ENCODE measurements at places on chromosomes 4 and X.

DNA sequence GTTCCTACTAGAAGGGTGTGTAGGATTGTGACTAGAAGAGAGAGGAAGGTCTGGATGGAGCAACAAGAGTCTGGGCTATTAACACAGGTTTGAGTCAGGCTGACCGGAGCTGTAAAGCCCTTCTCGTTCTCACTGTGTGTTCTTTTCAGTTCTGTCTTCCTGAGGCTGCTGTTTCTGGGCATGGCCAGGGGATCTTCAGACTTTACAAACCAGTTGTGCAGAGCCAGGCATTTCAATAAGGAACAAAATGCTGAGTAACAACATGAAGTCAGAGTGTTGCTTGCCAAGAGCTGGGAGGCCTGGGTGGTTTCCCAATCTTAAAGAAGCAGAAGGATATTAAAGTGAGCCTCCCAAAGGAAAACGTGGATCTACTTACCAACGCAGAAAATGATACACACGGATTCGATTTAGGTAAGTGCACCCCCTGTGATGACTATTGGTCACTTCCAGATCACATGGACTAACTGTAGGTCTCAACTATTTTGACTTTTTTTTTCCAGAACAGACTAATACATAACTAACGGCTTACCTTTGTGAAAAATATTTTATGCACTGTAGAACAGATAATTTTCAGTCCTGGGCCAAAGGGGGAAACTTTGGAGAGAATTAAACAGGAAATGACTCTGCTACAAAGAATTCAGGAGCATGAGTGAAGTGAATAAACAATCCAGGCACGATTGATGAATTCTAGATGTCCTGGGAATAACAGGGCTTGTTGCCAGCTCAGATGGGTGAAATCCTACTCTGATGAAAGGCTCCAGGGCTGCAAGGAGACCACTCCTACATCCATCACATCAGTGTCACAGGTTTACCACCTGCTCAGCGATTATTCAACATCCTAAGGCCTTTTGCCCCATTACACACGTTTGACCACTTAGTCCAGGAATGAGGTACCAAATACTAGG is 94.5 kb downstream of the ANXA3 start:
- DNase-seq: peak; percentile 95

DNA sequence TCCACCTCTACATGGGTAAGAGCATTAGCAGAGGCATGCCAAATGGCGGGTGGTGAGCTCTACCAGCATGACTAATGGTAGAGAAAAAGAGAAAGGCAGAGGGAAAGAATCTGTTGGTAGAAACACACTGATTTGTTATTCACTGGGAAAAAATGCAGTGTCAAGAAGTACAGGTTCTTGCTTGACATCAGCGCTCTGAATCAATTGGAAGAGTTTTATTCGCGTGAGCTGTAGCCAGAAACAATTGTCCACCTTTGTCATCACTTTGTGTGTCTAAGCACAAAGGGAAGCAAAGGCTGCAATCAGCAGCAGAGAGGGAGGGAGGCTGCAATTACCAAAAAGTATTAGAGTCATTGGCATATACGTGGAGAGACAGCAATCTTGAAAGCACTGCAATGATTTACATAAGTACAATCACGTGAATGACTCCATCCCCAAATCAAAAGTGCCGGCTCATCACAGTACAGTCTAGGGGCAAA is 67.7 kb upstream of the HS3ST1 start:
- peak; percentile 37 for DNase-seq

DNA sequence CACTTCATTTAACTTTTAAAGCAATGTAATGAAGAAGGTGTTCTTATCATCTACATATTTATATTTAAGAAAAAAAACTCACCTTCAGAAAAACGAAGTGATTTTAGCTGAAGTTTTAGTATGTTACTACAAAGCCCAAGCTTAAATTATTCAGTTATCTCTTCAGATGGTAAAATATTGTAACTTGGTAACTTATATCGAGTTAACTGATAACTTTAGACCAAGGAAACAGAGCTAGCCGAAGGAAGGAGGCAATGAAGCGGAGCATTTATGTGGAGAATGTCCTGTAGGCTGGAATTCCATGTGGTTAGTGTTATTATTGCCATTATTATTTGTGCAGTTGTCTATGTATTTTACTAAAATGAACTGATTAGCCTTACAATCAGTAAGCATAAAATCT is 1102.1 kb upstream of the LCORL start:
- DNase-seq: no peak

GRCh38 chr4:108172231-108172752 is 3.6 kb upstream of the LEF1 start:
- no peak for DNase-seq

DNA sequence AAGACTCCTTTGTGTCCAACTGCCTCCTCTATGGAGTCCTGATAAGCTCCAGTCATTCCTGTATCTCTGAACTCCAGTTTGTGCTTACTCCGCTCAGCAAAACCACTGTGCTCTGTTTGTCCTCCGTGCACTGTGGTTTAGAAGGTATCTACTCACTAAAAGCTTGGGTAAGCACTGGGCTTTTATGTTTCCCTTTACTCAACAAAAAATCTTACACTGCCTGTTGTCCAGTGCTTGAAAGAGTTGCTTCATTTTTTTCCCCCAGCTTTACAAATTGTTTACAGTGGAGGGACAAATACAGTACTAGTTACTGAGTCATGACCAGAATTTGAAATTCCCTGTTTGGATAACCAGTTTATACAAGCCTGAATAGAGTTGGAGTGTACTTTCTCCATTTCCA is 545.3 kb upstream of the FAT1 start:
- DNase-seq: peak; percentile 5

DNA sequence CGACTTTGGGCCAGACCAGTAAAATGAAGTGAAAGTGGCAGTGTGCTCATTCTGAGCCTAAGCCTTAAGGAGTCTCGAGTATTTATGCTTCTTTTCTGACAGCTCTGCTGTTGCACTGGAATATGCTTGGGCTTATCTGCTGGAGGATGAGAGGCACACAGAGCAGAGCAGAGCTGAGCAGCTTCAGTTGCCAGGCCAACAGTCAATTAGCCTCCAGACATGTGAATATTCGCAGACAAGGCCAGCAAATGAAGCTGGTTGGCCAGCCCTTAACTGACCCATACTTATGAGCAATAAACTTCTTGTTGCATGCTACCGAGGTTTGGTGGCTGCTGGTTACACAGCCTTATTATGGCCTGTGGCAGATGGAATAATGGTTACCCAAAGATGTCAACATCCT is 203.0 kb upstream of the GEMIN8 start:
- no peak for DNase-seq

GRCh38 chr4:184251670-184251980 is 34.0 kb upstream of the ENPP6 start:
- DNase-seq: no peak

GRCh38 chrX:119648421-119648775 is 42.2 kb upstream of the NKRF start:
- DNase-seq: no peak

DNA sequence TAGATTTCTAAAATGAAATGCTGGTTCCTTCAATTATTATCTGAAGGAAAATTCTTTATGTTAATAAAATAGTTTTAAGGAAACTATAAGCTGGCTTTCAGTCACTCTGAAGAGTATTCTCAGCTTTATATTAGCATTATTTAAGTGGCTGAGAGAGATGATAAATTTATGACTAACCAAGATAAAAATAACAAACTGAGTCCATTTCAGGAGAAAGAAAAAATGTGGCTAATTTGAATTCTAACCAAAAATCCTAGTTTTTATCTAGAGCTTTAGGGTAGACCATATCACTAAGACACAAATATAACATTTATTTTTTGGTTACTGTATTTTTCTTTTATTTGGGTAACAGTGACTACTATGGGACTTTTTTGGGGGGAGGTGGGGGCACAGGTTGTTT is 59.4 kb upstream of the NAP1L5 start:
- DNase-seq: no peak

GRCh38 chr4:16386711-16387320 is 160.5 kb upstream of the TAPT1 start:
- DNase-seq: no peak
